ENCODE measurements at places on chromosomes 5 and 9. TPM values are rescaled to one million over a fixed set of nuclear protein-coding genes. Genes with fewer than 3 reads are reported as not detected.

LECT2 gene
- total RNA-seq, result not detected

NAIP gene
- total RNA-seq, result 12.7 TPM

UCK1 gene
- 22.6 TPM for total RNA-seq

FOXI1 gene
- not detected for total RNA-seq

MARVELD2 gene
- total RNA-seq, result 56.0 TPM

FBN2 gene
- 1.9 TPM for total RNA-seq

PLPP6 gene
- 15.9 TPM for total RNA-seq

FAT2 gene
- total RNA-seq, result not detected

OBP2B gene
- total RNA-seq, result not detected

SH3GL2 gene
- total RNA-seq, result 0.22 TPM

NUTM2G gene
- not detected for total RNA-seq

SLC25A2 gene
- 1.4 TPM for total RNA-seq

RAD1 gene
- 12.3 TPM for total RNA-seq

AQP7 gene
- 8.3 TPM for total RNA-seq

SPATA31D4 gene
- not detected for total RNA-seq

ACSL6 gene
- 0.58 TPM for total RNA-seq

PAPPA gene
- total RNA-seq, result 1.6 TPM

SKP1 gene
- total RNA-seq, result 273 TPM

ABHD17B gene
- total RNA-seq, result 33.2 TPM

IFNA2 gene
- not detected for total RNA-seq

GNA14 gene
- 12.3 TPM for total RNA-seq

AUH gene
- 30.4 TPM for total RNA-seq

GHR gene
- total RNA-seq, result 8.0 TPM

SHOC1 gene
- not detected for total RNA-seq

IFNE gene
- total RNA-seq, result not detected

TPM2 gene
- total RNA-seq, result 25.9 TPM

SVEP1 gene
- 16.9 TPM for total RNA-seq

LARP1 gene
- total RNA-seq, result 161 TPM

CTNND2 gene
- 0.95 TPM for total RNA-seq

GPX3 gene
- 174 TPM for total RNA-seq

NOXA1 gene
- 42.6 TPM for total RNA-seq

PCDHB6 gene
- total RNA-seq, result 0.11 TPM

SAPCD2 gene
- total RNA-seq, result 10.3 TPM

EPB41L4B gene
- 147 TPM for total RNA-seq

FAM221B gene
- 0.28 TPM for total RNA-seq

REEP2 gene
- total RNA-seq, result 0.55 TPM
